Nephron progenitor cell (in vitro differentiated cells): ENCODE measurements at places on chromosomes 1 and 21.

GRCh38 chr1:162916821-162917613 lies 56.0 kb upstream of the CCDC190 start:
- H3K36me3 ChIP-seq: peaks cover 11% of the 10 kb centered on the region
- no peak for DNase-seq
- peaks cover 40% of the 10 kb centered on the region for H3K4me1 ChIP-seq
- H3K27me3 ChIP-seq: peaks cover 7% of the 10 kb centered on the region
- peak overlapping the region; percentile 24 for H3K27ac ChIP-seq

DNA sequence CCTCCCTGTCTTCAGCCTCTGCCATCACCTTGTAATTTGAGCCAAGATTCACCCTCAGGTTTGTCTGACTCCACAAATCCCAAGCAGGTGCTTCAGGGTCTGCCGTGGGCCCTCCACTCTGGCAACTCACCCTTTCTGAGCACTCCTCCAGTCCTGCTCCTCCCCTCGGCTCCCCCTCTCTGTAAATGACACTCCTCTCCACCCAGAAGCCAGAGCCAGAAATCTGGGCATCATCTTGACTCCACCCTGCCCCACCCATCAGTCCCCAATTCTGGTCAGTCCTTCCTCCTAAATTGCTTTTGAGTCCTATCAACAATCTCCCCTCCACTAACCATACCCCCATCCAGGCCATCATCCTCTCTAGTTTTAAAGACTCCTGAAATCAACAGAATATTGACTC lies 40.5 kb downstream of the RCSD1 start:
- no peak overlapping the region for H3K4me3 ChIP-seq
- peaks cover 8% of the 10 kb centered on the region for H3K27me3 ChIP-seq
- no peaks in the 10 kb centered on the region for H3K36me3 ChIP-seq
- peak overlapping the region; percentile 33 for H3K27ac ChIP-seq
- H3K4me1 ChIP-seq: peaks cover 39% of the 10 kb centered on the region
- DNase-seq: no peak

DNA sequence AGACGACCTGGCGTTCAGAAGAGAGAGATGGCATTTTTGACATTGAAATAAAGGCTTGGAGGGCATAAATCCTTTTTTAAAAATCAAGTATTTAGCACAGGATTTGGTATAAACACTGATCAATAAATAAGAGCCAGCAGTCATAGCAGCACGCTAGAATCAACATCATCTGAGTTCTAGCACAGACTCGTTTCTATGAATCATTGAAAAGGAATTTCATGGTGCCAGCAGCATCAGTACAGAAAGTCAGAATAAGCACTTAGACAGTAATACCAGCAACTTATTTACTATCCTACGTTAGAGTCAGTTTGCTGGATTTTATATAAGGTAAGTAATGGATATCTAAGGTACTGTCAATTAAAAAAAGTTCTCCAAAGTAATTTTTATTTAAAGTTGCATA lies 119.3 kb downstream of the HLCS start:
- peaks cover 24% of the 10 kb centered on the region for H3K4me1 ChIP-seq
- peaks cover under 1% of the 10 kb centered on the region for H3K36me3 ChIP-seq
- no peaks in the 10 kb centered on the region for H3K27me3 ChIP-seq

DNA sequence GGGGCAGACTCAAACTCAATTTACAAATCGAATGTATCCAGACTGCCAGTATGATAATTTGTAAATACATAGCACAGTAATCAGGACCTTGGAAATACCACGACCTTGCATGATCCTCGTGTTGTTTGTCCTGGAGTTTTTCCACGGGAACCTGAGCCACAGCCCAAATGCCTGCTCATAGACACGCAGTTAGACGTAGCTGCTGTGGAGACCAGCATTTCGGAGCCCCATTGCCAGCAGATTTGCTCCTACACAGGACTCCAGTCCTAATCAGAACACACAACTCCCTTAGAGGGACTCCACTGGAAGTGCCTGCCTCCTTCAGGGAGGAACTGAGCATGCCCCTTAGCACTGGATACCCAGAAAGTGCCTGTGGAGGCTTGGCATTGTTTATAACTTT lies 163.2 kb downstream of the GALNT2 start:
- H3K4me3 ChIP-seq: no peak overlapping the region
- peaks cover 5% of the 10 kb centered on the region for H3K36me3 ChIP-seq
- H3K27ac ChIP-seq: no peak overlapping the region
- H3K27me3 ChIP-seq: peaks cover 6% of the 10 kb centered on the region
- DNase-seq: no peak

GRCh38 chr1:47522935-47523834 lies 85.3 kb downstream of the FOXD2 start:
- no peak overlapping the region for H3K27ac ChIP-seq
- peaks cover 52% of the 10 kb centered on the region for H3K27me3 ChIP-seq
- peaks cover 7% of the 10 kb centered on the region for H3K36me3 ChIP-seq
- no peak overlapping the region for H3K4me3 ChIP-seq
- peaks cover 58% of the 10 kb centered on the region for H3K4me1 ChIP-seq

DNA sequence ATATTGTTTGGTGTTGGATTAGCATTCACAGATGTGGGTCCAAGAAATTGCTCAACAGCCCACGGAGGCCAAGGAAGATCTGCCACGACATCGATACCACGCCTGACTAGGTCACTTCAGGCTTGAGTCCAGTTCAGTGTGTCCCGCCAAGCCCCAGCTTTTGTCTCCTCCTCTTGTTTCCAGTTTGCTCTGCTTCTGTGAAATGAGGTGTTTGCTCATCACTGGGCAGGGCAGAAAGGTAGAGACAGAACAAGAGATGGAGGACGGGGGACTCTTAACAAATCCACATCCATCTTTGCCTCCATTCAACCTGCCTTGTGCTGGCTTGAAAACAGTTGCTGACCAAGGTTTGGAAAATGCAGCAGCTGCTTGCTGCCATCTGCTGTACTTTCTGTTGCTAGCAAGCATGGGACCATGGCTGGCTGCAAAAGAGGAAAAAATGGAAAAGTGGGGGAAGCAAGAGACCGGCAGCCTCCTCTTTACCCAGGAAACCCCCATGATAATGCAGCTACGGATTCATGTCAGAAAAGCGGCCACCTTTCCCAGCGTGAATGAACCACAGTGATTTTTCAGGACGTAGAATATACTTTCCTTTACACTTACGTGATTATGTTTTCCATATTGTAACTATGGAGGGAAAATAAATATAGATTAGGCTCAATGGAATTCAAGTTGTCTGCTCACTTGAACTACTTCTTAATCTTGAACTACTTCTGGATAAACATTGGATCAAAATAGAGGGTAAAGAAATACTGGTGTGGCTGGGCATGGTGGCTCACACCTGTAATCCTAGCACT lies 80.2 kb upstream of the GREM2 start:
- H3K4me1 ChIP-seq: peaks cover 4% of the 10 kb centered on the region
- H3K4me3 ChIP-seq: no peak overlapping the region
- no peaks in the 10 kb centered on the region for H3K36me3 ChIP-seq
- DNase-seq: peak; percentile 46

DNA sequence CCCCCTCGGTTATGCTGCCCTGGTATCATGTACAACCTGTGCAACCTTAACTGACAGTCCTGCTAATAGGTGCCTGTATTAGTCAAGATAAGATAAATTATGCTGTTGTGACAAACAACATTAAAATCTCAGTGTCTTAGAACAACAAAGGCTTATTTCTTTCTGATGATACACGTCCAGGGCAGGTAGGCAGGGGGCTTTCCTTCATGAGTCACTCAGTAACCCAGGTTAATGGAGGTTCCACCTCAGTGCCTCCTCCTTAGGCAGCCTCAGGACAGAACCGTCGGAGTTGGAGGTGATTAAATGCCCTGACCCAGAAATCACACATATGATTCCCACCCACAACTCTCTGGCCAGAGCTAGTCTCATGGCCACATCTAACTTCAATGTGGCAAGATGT lies 94.6 kb upstream of the CASZ1 start:
- no peak for DNase-seq
- no peak overlapping the region for H3K27ac ChIP-seq
- no peaks in the 10 kb centered on the region for H3K36me3 ChIP-seq
- H3K4me3 ChIP-seq: no peak overlapping the region
- H3K4me1 ChIP-seq: peaks cover 27% of the 10 kb centered on the region

- no peak overlapping the region for H3K4me3 ChIP-seq
- no peak overlapping the region for H3K27ac ChIP-seq
- DNase-seq: peak; percentile 33
Observed at GRCh38 chr1:174998569-174999215, 1.1 kb upstream of the CACYBP start.
